GM18507 (cell line): ENCODE measurements at places on chromosomes 12 and 14.

DNA sequence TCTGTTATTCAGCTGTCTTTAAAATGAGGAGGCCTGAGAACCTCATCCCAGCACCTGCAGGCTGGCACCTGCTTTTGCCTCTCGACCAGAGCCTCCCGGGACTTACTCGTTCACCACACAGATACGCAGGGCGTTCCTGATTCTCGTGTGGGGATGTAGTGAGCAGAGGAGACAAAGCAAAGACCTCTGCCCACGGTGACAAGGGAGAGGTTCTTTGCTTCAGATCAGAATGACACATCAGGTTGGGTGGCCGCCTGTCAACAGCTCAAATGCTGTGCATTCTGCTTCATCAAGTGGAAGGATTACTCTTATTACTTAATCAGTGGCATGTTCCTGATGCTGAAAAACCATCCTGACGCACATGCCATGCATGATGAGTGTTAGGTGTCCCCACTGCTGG lies 24.4 kb downstream of the DEGS2 start:
- no peak for DNase-seq

- no peak for DNase-seq
Observed at GRCh38 chr12:122072031-122072970, 6.3 kb upstream of the MLXIP start.

DNA sequence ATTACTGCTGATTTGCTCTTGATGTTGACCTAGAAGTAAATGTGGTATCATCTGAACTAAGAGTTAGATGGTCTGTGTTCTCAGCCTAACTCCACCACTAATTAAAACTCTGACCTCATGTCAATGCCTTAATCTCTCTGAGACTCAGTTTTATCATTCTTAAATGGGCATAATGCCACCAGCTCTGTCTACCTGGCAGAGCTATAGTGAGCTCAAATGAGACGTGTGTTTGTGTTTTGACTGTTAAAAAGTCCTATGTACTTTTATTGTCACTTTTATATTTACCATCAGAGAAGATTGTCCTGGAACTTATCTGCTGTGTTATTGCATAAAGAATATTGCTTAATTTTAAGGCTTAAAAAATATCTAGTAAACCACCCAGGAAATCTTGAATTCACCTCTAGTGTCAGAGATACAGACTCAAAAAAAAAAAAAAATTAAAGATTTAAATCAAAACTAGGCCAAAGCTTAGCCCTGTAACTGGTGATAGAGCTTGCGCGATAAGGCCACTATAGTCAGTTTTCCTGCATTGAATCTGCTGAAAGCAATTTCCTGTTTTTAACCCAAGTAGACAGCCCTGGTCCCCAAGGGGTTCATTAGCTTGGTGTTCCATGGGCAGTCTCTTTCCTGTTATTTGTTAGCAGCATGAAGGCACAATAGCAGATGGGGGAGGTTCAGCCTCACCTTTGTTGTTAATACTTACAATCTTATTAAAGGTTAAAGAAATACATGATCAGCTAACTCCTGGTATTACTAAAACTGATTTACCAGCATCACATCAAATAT lies 261.8 kb downstream of the ATP23 start:
- no peak for DNase-seq

GRCh38 chr14:91417120-91417982 lies at the start of gene CCDC88C:
Gene CCDC88C, minus strand, starts transcription at chr14:91417820. Its CDS starts 130 bp downstream, at chr14:91417690.
- peak; percentile 44 for DNase-seq

- no peak for DNase-seq
Observed at GRCh38 chr12:124675881-124676713, 108.7 kb upstream of the NCOR2 start.

- DNase-seq = no peak
Observed at GRCh38 chr14:44778604-44779003, 183.1 kb downstream of the KLHL28 start.

GRCh38 chr14:74917646-74918081 lies 5.4 kb downstream of the RPS6KL1 start:
- DNase-seq = no peak

DNA sequence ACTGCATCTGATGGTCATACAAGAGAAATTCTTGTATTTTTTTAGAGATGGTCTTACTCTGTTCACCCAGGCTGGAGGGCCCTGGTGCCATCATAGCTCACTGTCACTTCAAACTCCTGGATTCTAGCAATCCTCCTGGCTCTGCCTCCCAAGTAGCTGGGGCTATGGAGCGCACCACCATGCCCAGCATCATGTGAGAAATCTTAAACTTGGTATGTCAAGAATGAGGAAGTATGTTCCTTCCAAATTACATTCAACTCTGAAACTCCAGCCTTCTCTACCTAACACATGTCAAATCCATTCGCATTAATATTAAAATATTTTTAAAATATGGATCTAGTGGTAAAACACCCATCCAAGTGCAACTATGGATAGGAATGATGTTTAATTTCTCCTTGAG lies 27.5 kb upstream of the CDKN3 start:
- DNase-seq = no peak

DNA sequence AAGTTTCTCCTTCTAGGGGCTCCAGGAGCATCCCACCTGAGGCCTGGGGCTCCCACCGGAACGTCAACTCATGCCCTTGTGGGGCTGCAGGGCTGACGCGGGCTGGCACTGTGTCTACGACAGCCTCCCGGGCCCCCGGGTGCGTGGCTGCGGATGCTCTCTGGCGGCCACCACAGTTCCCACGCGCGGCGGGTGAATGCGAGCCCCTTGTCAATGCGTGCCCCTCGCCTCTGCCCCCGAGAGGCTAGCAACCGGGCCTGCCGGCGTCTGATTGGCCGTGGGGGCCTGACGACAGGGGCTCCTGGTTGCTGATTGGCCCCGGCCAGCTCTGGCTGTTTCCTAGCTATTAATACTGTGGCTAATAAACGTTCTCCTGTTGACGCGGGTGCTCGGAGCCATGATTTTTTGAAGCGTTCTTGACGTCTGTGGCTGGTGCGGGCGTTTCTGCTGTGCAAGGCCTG lies 1.8 kb upstream of the MEG3 start:
- no peak for DNase-seq

DNA sequence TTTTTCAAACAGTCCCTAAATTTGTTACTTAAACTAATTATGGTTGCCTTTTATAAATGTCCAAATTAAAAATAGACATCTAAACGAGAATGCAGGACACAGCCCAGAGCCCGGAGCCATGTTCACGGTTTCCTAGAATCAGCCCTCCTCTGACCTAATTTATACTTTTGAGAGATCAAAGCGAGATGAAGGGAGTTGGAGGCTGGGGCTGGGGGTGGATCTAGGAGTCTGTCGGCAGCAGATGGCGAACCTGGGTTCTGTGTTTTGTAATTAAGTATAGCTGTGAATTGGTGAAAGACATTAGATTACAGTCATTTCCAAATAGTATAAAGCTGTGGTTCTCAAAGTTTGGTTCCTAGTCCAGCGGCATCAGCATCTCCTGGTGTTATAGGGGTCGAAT lies 210.1 kb downstream of the SLC41A2 start:
- no peak for DNase-seq

- DNase-seq = no peak
Observed at GRCh38 chr14:56759633-56760032, 50.6 kb downstream of the OTX2 start.

DNA sequence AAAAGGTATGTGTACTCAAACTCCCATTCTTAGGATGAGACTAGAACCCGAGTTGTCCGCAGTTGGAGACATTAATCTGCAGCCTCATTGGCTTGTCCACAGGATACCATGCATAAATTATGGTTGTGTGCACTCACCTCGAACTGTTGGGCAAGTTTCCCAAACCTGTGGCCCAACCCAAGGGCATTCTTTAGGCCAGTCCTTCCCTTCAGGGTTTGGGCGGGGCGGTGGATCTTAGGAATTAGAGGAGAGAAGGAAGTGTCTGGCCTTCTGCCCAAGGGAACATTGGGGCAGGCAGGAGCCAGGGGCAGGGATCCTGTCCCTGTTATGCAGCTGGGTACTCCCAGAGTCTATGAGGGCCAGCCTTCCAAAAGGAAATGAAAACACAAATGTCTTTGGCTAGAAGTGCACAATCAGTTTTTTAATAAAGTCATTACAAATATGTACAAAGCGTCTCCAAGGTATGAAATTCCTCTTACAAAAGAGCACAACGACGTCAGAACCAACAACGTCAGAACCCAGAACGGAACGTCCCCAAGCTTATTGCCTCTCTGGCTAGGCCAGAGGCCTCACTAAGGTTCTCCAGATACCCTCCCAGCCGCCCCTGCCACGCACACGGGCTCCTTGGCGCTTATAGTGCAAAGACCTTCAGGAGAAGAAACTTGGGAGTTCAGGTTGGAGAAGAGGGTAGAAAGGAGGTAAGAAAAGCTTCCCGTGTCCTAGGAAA lies 25.3 kb downstream of the HRK start:
- DNase-seq = no peak

DNA sequence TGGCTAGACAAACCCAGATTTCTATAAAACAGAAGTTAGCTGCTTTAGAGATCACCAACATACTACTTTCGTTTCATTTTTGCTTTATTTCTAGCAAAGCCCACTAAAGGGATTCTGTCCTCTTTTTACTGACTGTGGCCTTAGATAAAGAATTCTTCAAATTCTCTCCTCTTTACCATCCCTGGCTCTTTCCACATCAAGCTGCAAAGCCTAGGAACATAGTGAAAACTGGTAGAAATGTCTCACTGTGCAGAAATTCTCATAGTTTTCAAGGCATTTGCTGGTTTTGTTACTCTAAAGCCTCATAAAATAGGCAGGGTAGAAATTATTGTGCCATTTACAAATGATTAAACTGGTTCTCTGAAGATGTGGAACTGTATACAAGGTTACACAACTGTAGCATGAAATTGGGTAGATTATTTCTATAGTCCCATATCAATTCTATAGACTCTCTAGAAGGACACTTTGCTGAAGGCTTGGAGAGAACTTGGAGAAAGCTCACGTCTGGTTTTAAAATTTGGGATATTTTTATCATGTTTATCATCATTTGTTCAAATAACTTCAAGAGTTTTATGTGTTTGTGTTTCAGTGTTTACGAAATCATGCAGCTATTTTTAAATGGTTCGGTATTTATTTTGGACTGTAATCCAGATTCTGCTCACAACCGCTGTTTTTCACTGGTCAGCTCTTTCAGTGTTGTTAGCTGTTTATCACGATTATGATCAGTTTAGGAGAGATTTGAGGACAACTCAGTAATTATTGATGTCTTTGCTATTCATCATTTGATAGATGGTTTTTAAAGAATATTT lies 36.7 kb upstream of the CSRP2 start:
- DNase-seq = no peak

GRCh38 chr12:28130234-28130624 lies 60.0 kb upstream of the CCDC91 start:
- no peak for DNase-seq

GRCh38 chr12:47748507-47748828 lies 10.2 kb downstream of the RAPGEF3 start:
- no peak for DNase-seq

- no peak for DNase-seq
Observed at GRCh38 chr12:105192624-105193225, 43.2 kb downstream of the APPL2 start.

DNA sequence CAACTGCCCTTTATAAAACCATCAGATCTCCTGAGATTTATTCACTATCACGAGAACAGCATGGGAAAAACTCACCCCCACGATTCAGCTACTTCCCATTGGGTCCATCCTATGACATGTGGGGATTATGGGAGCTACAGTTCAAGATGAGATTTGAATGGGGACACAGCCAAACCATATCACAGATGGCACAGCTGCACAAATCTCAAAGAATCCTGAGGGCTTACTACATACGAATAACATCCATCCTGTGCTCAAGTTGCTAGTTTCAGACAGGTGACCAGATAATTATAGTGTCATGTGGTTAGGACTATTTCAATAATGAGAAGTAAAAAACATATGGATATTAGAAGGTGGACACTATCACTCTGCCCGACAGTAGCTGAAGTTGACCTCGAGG lies 211.2 kb downstream of the NUAK1 start:
- no peak for DNase-seq

GRCh38 chr12:68331500-68331868 lies 678 bp downstream of the MDM1 start:
- no peak for DNase-seq
